ENCODE measurements at places on chromosomes 7 and 10.

GRCh38 chr10:80477813-80478212 lies 23.7 kb downstream of the TSPAN14 start:
- DNase-seq = no peak

DNA sequence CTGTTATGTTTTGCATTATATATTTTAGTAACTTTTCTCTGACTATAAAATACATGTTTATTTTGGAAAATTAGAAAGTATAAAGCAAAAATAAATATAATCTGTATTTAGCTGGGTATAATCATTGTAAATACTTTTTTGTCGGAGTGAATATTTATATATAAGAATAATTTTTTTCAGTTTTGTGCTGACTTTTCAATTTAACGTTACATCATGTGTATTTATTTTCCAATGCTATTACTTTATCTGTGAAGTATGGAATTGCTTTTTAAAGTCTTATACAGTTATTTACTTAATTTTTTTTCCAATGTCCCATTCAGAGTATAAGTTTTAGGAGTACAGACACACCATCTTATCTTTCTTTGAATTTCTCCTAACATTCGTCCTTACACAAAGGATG lies 15.2 kb downstream of the AP3M1 start:
- DNase-seq = no peak

DNA sequence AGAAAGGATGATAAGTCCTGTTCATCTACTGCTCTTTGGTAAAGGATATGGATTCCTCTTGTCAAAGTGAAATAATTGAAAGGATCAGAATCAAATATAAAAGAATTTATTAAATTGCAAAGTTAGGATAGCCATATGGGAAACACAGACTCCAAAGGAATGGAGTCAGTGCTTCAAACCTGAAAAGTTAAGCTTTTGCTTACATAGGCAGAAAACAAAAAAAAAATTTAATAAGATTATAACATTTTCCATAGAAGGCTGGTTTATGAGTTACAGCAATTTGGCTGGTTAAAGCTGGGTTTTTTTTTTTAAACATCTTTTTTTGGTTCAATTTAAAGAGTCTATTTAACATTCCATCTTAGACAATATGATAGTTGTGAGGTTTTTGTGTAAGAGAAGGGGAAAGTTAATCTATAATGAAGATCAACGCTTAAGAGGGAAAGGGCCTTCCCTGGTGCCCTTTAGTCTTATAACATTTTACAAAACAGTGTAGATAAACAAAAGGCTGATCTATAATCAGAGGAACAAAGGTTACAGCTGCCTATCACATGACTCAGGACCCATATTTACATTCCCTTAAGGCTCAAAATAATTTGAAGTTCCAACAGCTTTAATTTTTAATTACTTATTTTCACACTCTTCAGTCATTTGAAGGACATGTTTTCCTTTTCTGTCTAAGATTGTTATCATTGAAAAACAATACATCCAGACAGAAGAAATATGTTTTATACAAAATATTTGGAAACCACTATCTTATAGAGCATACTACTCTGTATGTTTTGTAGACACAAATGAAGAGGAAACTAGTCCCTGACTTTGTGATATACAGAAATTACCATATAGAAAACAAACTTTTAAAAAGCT lies 234.3 kb upstream of the MBL2 start:
- DNase-seq = no peak

DNA sequence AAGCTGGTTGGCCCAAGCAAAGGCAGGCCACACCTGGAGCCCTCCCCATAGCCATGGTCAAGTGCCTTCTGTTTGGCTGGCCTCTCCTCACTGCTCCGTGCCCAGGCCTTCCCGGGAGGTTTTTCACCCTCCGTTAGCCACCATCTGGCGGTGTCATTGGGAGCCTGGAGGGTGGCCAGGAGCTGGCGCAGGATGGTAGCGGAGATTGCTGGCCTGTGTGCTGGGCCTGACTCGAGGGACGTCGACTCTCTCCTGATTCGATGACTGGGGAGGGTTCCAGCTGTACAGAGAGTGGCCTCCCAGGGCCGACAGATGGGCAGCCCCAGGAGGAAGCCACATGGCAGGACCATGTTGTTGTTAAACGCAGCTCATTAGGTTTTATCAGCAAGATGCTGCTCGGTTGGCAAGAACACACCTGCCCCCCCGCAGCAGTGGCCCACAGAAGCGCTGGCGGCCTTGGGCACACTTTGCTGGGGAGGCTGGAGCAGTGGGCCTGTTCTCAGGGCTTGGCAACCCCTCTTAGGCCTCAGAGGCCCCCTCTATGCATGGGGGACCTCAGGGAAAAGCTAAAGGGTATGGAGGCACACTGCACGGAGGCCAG lies 64.0 kb upstream of the CACUL1 start:
- no peak for DNase-seq

DNA sequence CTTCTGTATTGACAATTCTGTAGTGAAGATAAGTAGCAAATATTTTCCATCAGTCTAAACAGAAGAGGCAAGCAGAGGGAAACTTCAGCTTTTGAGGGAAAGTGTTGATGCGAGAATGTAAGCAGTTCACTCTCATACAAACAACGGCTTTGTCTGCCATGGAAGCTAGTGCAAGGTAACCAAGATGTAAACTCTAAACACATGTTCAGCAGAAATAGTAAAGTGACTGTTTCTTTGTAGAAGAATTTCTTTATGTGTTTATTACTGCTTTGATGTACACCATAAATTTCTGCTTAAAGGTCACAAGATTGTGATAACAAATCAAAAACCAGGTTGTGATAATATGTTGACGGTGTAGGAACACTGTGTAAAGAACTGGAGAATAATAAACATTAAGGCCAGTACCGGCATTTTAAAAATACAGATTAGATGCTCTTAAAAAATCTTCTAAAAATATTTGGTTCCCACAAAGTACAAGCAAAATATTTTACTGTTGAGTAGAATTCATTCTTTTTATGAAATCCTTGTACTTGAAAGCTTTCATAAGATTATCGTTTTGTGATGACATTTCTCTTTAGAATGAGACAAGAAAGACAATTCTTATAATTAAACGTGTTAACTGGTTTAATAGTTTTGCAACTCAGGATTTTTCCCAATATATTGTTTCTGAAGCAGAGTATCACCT lies 34.2 kb downstream of the SEMA3C start:
- no peak for DNase-seq

- no peak for DNase-seq
Measured at GRCh38 chr10:10903620-10904019, 114.1 kb upstream of the CELF2 start.

DNA sequence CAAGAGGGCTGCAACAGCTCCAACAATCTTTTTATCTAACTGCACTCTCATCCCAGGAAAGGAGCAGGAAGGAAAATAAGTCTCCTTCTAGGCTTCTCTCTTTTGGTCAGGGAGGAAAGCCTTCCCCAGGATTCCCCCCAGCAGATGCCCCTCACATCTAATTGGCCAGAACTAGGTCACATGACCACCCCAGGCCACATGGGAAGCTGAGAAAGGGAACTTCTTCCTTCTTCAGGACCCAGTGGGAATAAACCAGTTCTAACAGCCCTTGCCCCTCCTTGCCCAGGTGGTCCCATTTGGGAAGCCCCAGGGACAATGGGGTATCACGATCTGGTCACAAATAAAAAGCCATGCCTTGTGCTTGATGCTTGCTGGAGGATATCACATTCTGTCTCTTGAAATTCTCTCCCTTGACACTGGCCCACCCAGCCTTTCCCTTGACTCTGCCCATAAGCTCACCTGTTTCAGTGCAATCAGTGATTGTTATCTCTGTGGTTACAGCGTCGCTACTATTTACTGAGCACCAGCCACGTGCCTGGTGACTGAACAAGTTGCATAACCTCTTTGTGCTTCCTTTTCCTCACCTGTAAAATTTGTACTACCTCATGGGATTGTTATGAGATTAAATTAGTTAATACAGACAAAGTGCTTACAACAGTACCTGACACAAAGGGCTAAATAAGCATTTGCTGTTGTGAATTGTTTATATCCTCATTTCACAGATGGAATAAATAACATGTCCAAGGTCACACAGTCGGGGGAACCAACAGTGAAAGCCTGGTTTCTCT lies 9.0 kb upstream of the TACR2 start:
- no peak for DNase-seq

GRCh38 chr7:133635541-133635940 lies 382.7 kb downstream of the EXOC4 start:
- DNase-seq = no peak

- DNase-seq = peak; percentile 78
Measured at GRCh38 chr10:103966671-103967447, at the start of gene SLK. SLK (plus strand) TSS chr10:103967140; CDS start chr10:103967746, 606 bp downstream.

DNA sequence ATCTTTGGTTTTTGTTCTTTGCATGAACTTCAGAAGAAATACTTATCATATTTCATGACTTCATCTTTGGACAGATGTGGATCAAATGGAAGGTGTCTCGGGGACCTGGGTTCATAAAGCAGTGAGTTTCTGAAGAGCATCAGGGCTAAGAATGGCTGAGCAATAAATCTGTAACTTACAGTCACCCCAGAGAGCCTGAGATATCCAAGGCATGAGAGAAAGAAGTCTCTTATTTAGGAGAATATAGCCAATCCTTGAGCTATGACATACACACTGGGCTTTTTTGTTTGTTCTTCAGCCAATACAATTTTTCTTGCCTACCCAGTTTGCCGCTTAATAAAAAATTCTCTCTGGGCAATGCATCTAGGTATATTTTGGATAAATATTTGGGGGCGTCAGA lies 252.6 kb upstream of the INHBA start:
- no peak for DNase-seq

- no peak for DNase-seq
Measured at GRCh38 chr10:627032-627992, 62.2 kb downstream of the DIP2C start.

DNA sequence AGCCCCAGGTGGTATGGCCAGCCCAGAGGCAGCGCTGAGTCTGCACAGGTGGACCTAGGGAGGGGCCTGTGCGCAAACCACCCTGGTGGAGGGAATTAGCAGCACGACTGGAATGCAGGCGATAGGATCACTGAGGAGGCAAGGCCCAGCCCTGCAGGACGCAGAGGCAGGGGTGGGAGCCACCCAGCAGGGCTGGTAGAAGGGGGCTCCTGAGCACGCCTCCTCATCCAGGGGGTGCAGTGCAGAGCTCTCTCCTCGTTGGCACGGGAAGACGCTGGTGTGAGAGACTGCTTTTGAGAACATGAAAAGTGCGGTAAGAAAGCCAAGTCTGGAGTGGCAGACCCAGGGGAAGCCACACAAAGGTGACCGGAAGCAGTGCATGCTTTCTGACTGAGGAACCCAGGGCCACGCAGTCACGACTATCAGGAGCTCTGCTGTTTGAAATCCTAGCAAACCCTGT lies 6.0 kb downstream of the FXYD4 start:
- DNase-seq = no peak

DNA sequence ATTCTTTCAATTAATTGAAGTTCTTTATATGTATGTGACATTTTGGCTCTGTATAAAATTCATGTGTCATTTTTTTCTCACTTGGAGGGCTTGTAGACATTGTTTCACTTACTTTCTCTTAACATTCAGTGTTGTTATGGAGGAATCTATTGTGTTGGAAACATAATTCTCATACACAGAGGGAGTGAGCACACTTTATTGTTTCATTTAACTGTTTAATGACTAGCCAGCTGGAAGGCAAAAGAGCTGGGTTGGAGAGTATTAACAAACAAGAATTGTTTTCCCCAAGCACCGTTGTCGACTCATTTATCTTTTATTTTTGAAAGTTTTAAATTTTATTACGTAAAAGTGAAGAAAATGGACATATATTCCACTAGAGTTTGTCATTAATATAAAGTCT lies 98.8 kb downstream of the PTPN20 start:
- no peak for DNase-seq

DNA sequence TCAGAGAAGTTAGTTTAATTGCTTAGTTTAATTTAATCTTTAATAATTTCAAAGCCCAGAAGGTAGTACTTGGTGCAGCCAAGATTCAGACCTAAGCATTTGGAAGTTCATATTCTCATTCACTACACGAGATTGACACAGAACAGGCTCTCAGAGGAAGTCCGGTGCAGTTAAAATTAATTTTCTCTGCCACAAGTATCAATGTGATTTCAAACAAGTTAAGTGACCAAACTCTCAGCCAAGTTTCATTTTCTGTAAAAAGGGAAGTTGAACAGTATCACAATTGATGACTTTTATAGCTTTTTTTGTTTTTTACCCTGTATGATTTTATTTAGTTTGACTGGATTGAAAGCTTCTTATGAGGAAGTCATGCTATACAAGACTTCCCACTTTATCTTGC lies 1494.9 kb upstream of the LRRTM3 start:
- no peak for DNase-seq

All from stimulated activated CD4-positive, alpha-beta T cell treated with anti-CD3 and anti-CD28 coated beads, TNF-alpha, amount 100 ng/mL, for 48 hours (primary cell).